Naive thymus-derived CD4-positive, alpha-beta T cell (primary cell): ENCODE measurements at places on chromosomes 13 and 19. TPM values are rescaled to one million over a fixed set of nuclear protein-coding genes. Genes with fewer than 3 reads are reported as not detected.
A peak's percentile ranks its signal among the peaks of the same experiment; 100 is the strongest.

DNA sequence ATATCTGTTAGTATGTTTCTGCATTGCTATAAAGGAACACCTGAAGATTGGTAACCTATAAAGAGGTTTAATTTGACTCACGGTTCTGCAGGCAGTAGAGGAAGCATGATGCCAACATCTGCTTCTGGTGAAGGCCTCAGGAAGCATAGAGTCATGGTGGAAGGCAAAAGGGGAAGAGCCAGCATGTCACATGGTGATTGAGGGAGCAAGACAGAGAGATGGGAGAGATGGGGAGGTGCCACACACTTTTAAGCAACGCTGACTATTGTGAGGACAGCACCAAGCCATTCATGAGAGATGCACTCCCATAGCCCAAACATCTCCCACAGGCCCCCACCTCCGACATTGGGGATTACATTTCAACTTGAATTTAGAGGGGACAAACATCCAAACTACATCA lies 32.8 kb downstream of the COG6 start:
- DNase-seq: no peak

DNA sequence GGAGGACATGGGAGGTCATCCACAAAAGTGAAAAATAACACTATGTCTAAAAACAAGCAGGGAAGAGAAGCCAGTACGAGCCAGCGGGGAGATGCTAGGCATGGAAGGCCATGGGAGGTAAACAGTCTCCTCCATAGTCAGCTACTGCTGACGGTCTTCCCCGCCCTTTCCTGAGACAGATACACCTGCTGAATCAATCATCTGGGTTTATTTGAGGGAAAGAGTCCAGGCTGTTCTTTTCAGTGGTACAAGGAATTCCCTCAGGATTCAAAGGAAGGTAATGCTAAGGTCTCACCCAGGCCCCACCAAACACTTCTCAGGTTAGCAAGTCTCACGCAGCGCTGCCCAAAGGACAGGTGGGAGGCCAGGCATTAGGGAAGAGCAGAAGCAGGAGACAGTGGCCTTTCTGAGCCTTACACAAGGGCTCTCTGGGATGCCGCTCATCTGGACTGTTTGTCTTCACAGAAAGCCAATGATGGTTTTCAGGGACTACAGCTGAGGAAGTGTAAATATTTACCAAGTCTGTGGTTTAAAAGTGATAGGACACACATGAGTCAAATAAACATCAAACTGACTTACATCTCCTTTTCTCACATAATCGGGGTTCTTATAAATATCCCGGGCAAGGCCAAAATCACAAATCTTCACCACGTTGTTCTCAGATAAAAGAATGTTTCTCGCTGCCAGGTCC lies 173.9 kb downstream of the FLT1 start:
- no peak for DNase-seq

- no peak for DNase-seq
Observed at GRCh38 chr13:36088001-36088400, 43.2 kb downstream of the DCLK1 start.

- DNase-seq: no peak
Observed at GRCh38 chr13:98878486-98879126, 99.3 kb downstream of the DOCK9 start.

GRCh38 chr19:38975214-38975860 lies at the start of gene FBXO17:
Gene FBXO17, minus strand, starts transcription at chr19:38975742. Its CDS starts 25,423 bp downstream, at chr19:38950319.
- DNase-seq: peak; percentile 22

DNA sequence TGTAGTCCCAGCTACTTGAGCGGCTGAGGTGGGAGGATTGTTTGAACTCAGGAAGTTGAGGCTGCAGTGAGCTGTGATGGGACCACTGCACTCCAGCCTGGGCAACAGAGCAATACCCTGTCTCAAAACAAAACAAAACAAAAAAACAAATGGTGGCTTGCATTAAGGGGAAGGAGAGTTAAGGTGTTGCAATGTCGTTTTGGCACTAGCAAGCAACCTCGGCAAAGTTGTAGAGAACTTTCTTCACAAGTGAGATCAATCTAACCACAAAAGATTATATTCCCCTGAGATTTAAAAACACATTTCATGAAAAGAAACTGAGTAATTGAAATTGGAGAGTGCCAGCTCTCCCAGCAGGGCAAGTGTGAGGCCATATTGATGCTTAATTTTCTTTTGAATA lies 153.7 kb downstream of the KLF5 start:
- DNase-seq: no peak

DNA sequence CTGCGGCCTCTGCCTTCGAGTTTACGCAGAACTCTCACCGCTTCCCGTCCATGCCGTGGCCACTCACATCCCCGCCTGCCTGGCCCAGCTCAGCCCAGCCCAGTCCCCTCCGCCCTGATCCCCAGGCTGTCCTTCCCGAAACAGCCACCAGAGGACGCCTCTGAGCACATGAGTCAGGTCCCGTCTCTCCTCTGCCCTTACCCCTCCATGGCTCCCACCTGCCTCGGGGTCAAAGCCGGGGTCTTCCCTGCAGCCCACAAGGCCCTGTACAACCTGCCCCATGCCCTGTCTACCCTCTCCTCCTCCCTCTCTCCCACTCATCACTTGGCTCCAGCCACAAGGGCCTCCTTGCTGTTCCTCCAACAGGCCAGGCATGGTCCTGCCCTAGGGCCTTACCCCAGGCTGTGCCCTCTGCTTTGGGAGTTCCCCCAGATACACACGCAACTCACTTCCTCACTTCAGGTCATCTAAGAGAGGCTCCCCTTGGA lies 8.1 kb upstream of the SEMA6B start:
- peak; percentile 55 for DNase-seq

DNA sequence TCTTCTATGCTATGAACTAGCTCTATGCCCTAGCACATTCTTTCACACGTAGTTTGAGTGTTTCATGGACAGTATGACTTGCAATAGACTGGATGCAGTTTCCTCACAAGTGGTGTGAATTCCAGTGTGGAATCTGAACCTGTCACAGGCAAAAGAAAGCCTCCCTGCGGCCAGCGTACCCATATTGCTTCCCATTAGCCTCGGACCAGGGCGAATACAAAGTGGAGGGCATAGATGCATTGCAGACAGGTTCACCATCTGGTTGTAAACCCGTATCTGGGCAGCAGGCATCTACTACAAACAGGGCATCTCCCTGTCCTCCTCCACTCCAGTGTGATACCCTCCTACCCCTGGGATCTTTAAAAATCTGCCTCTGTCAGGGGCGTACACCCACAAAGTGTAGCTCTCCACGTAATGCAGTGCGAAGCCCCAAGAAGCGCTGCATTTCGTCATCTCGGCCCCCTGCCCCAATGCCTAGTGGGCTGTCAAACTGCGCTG lies 1.4 kb upstream of the CIC start:
- no peak for DNase-seq

- no peak for DNase-seq
Observed at GRCh38 chr19:5864725-5865486, 5.4 kb downstream of the FUT5 start.

DNA sequence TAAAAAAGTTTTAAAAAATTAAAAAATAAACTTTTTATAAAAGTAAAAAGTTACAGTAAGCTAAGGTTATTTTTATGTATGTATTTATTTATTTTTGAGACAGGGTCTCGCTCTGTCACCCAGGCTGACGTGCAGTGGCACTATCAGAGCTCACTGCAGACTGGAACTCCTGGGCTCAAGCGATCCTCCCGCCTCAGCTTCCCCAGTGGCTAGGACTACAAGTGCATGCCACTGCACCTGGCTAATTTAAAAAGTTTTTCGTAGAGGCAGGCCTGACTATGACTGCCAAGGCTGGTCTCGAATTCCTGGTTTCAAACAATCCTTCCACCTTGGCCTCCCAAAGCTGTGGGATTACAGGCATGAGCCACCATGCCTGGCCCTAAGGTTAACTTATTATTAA lies 64.1 kb downstream of the CDADC1 start:
- no peak for DNase-seq

GRCh38 chr19:48419158-48419920 lies 25.9 kb downstream of the GRIN2D start:
- DNase-seq: peak; percentile 77

- no peak for DNase-seq
Observed at GRCh38 chr13:41220401-41220800, 26.0 kb upstream of the KBTBD7 start.

GRCh38 chr13:114099918-114100445 lies 32.4 kb downstream of the RASA3 start:
- DNase-seq: no peak

- no peak for DNase-seq
Observed at GRCh38 chr19:32779082-32779481, 59.5 kb downstream of the TDRD12 start.

DNA sequence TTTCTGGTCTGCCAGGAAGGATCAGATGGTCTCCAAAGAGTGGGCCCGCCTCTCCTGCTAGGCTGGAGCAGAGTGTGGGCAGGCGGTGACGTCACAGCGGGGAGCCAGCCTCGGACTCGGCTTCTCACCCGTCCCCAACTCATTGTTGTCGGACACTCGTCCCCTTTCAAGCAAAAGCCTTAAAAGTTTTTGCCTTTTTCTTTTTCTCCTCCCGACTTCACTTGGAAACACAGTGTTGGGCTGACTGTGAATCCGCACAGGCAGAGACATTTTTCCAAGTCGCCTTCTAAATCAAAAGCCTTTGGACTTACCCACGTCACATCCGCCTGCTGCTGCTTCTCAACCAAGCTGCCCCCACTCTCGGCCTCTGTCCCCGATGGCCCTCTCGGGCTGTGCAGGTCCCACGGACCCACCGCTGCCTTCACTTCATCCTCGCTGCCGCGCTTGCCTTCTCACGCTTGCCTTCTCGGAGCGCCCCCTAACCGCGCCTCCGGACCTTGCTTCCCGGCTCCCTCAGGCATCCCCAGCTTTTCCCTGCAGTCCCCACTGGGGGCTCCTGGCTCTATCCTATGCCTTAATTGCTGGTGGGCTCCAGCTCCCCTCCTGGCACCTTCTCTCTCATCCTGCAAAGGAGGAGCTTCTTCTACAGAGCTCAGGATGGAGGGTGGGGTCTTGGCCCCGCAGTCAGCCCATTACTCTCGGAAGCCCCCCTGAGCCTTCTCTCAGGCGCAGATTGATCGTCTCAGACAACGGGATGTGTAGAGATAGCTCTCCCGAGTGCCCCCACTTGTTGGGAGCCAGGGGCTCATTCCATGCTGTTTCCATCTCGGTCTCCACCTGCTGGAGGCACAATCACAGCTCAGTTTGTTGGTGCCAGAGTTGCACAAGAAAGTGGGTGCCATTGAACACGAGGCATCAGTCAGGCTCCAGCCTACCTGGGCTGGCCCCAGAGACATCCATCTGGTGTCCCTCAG lies 3.9 kb upstream of the ZNF135 start:
- no peak for DNase-seq

The MAMSTR gene
- total RNA-seq: 0.80 TPM

The SLC8A2 gene
- 0.05 and 0.28 TPM in 2 replicates for total RNA-seq

The PPP1R37 gene
- 21.9 TPM for total RNA-seq

The CARS2 gene
- 89.7 TPM for total RNA-seq
